ENCODE measurements at places on chromosomes 1 and 21. TPM values are rescaled to one million over a fixed set of nuclear protein-coding genes. Genes with fewer than 3 reads are reported as not detected.

GRCh38 chr1:181429462-181429861 lies 53.9 kb upstream of the CACNA1E start:
- DNase-seq = no peak
- H3K27me3 ChIP-seq = peaks cover 13% of the 10 kb centered on the region
- H3K36me3 ChIP-seq = no peaks in the 10 kb centered on the region
- no peaks in the 10 kb centered on the region for H3K4me1 ChIP-seq
- no peak overlapping the region for H3K4me3 ChIP-seq

Gene GBP1
- total RNA-seq = 54.2 TPM

DNA sequence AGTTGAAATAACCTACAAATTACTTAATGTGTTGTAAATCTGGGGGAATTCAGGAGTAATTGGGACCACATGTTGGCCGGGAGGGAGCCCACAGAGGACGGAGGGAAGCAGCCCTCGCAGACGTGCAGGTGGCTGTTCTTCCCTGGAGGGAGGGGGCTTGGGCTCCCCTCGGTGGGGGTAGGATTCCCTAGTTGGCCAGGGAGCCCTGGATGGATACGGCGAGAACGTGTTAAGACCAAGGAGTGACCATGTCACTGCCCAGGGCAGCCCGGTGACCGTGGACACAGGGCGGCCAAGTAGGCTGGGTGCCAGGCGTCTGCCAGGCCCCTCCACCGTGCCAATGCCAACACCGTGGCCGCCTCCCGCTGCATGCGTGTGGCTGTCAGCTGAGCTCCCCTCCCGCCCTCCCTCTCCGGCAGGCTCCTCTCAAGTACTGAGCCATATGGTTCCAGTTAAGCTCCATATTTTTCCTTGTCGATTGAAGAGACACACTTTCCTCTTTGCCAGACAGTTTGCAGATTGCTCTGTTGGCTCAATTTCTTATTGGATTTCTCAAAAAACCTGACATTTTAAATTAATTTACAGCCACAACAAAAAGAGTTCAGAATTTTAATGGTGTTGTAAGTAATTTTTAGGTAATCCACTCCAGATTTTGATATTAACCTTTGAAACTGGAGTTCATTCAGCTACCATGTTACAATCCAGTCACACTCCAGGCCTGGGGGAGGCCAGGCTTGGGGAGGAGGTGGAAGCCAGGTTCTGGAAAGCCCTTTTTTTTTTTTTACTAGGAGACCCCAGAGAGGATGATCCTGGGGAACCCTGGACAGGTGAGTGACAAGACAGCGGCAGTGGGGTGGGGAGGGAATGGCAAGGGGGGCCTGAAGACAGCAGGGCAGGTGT lies 71.2 kb downstream of the CASZ1 start:
- H3K27ac ChIP-seq = peak overlapping the region; percentile 90
- no peak overlapping the region for H3K4me3 ChIP-seq
- no peaks in the 10 kb centered on the region for H3K36me3 ChIP-seq
- DNase-seq = peak; percentile 80
- no peaks in the 10 kb centered on the region for H3K27me3 ChIP-seq

DNA sequence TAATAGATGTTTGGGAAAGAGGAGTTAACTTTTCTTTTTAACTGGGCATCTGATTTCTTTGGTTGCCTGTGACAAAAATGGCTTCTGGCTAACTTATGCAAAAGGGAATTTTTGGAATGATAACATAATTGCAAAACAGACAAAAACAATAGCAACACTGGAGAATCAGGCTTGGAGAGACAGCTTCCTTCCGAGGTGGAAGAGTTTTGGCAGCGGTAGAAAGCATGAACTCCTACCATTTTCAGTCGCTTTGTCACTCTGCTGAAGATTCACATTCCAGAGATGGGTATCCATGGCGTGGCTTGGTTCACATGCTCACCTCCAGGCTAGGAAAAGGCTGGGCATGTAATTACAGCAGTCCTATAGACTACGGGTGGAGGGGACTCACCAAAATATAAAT lies 17.2 kb upstream of the FGGY start:
- no peak overlapping the region for H3K4me3 ChIP-seq
- no peaks in the 10 kb centered on the region for H3K27me3 ChIP-seq
- no peak for DNase-seq

Gene TEX38
- not detected for total RNA-seq

GRCh38 chr1:16248007-16248436 lies 11.0 kb upstream of the CPLANE2 start:
- peak overlapping the region; percentile 51 for H3K27ac ChIP-seq
- no peaks in the 10 kb centered on the region for H3K27me3 ChIP-seq
- H3K4me3 ChIP-seq = no peak overlapping the region
- peaks cover 47% of the 10 kb centered on the region for H3K36me3 ChIP-seq

Data from lower lobe of right lung (tissue), 2 donors.